ENCODE measurements at places on chromosomes 4 and X.

DNA sequence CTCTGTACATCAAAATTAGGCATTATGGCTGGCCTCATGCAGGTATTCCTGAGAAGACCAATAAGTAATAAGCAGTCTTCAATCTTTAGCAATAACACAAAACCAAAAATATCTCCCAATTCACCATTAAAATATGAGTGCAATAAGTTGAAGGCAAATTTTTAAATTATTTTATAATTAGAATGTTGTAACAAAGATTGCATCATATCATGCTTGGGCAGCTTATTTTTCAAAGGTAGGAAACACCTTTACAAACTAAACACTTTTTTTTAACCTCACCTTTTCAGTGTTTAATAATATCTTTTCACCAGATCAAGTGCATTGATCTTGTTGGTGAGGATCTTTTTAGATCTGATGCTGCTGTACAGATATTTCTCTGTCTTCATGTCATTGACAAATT is 592.9 kb upstream of the PITX2 start:
- no peak for DNase-seq

GRCh38 chr4:23706972-23707651 is 182.7 kb downstream of the PPARGC1A start:
- no peak for DNase-seq

DNA sequence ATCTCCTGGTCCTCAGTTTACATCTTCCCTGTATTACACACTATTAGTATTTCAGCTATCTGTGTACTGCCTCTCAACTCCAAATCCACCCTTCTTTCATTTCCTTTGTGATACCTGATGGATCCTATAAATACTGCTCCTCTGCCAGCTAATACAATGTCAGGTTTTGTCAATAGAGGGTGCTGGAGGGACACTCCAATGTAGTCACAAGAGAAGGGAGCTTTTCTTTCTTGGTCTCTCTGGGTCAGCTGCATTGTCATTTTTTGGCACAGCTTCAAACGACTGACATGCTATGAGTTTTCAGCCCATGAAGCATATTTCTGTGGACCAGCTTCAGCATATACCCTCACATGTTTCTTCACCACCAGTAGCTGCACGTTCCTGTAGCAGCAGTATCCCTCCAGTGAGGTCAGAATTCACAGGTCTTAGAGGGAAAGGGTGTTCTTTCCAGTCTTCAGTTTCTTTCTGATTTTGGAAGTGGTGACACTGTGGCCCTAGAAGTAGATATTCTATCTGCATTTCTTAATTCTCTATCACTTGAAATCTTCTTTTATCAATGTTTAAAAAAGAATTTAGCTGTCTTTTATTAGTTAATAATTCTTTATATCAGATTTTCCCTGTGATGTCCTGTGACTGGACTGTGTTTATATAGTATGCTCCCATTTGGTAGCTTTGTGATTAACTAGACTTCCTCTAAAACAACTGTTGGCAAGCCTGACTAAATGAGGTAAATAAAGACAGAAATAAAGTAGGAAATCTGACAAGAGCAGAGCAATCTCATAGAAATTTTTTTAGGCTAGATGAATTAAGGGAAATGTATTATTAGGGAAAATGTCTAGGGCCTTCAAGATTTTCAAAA is 60.6 kb downstream of the GABRA2 start:
- peak; percentile 1 for DNase-seq

GRCh38 chr4:108622022-108622421 is 1.6 kb downstream of the RPL34 start:
- no peak for DNase-seq

DNA sequence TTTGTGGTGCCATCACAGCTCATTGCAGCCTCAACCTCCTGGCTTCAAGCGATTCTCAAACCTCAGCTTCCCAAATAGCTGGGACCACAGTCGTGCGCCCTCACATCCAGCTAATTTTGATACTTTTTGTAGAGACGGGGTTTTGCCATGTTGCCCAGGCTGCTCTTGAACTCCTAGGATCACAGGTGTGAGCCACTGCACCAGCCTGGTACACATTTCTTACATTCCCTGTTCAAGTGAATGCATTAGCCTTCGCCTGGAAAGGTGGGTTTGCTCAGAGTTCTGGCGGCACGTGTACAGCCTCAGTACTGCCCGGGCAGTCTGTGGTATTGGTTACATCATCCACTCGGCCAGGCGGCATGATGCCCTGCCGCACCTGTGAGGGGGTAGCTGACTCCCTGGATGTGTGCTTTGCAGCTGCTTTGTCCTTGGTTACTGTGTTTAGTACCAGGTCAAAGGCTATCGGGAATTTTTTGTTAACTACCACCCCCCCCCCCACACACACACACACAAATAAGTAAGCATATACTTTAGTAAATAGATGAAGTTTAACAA is 57.1 kb downstream of the TNIP2 start:
- no peak for DNase-seq

DNA sequence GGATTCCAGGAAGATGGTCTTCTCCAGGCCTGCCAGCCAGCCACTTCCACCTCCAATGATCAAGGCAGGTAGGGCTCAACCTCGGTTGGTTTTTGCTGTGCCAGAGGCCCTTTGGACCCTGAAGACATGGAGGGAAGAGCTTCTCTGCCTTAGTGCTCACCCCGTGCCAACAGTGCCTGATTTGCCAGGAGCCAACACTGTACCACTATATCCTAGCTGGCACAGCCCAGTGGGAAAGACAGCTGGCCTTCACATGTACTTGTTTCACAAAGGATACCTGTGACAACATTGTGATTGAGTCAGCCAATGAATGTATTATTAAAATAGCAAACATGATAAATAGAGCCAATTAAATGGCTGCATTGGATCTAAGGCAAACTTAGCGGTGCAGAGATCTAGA is 51.9 kb upstream of the PRPS1 start:
- no peak for DNase-seq

Data from NCI-H526 treated with DMSO at 0.1 percent for 48 hours (cell line).